Neural crest cell (in vitro differentiated cells): ENCODE measurements at places on chromosomes 16 and 17.

GRCh38 chr17:63956296-63956920 lies 16.3 kb downstream of the SCN4A start:
- no peak for DNase-seq

- no peak for DNase-seq
Observed at GRCh38 chr16:275786-276232, at the start of gene RGS11. Gene RGS11 (minus strand): TSS chr16:275944. CDS start chr16:275911, 33 bp downstream.

GRCh38 chr17:82380860-82381702 lies 9.5 kb downstream of the UTS2R start:
- no peak for DNase-seq

DNA sequence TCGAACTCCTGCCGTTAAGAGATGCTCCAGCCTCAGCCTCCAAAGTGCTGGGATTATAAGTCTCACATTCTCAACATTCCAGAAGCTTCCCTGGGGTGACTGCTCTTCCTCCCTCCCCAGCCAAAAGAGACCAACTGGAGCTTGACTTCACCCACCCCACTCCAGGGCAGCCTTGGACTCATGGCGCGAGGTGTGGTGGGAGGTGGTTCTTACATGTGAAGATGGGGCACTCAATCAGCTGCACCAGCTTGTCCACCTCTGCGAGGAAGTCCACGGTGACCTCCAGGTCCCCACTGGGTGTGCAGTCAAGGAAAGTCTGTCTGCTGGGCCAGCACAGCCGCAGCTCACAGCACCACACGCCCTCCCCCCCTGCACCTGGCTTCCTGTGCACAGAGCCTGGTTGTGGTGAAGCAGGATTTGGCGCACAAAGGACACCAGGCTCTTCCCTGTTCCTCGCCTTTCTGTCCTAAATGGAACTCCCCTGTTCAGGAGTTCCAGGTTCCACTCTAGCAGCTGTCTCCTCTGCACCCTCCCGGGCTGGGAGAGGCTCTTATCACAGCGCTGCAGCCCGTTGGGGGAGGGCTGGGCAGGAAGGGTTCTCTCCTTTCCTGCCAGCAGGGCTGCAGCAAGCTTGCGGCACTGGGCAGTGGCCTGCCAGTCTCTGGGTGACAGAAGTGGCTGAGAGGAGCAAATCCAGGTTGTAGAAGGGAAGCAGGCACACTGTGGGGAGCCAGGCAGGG lies 9.6 kb upstream of the MTSS2 start:
- DNase-seq = no peak

GRCh38 chr17:40173778-40174135 lies 3.5 kb upstream of the RAPGEFL1 start:
- DNase-seq = no peak

- DNase-seq = no peak
Observed at GRCh38 chr16:56774016-56774680, 44.2 kb downstream of the NUP93 start.

DNA sequence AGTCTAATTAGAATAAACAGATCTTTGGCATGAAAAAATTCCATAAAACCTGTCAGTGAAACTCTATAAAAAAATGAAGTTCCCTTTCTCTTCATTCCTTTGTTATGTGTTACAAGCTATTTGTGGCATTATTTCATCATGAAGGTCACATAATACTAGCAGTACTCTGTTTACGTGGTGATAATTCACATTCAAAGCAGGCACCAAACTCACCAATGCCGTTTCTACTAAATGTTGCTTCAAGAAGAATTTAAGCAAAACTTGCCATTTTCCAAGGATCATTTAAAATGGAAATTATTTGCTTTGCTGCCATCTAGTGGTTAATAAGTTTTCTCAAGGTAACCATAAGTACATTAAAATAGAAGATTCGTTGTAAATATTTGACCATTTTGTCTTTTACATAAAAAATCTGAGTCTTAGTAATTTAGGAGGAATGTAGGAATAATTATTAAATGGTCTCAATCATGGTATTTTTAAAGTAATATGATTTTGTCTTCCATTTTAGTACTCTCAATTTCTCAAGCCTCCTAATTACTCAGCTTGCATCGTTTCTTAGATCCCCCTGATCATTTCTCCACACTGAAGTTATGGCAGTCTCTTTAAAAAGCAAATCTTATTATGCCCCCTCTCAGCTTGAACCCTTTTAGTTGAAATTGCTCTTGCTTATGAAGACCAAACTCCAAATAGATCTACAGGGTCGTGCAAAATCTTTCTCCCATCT lies 80.8 kb downstream of the OMG start:
- no peak for DNase-seq

- DNase-seq = peak; percentile 5
Observed at GRCh38 chr16:71537643-71538042, 11.4 kb downstream of the CHST4 start.

- DNase-seq = no peak
Observed at GRCh38 chr16:89023151-89023551, 46.1 kb upstream of the CBFA2T3 start.

DNA sequence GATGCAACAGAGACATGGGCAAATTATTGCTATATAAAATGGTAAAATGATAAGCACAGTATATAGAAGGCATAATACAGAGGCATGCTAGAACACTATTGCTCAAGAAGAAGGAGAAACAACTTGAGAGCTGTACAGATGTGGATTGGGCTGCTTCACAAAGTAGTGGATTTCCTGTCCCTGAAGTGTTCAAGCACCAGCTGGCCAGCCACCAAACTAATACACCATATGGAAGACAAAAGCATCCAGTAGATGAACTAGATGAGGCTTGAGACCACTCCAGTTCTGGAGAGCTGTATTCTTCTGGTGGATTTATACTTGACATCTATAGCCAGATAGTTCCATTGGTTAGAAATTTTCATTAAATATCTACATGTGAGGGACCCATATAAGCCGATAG lies 134.1 kb upstream of the GNAO1 start:
- DNase-seq = no peak

GRCh38 chr17:21295036-21295952 lies 10.8 kb downstream of the MAP2K3 start:
- DNase-seq = no peak

GRCh38 chr17:80124351-80124981 lies 22.5 kb downstream of the EIF4A3 start:
- DNase-seq = peak; percentile 40

DNA sequence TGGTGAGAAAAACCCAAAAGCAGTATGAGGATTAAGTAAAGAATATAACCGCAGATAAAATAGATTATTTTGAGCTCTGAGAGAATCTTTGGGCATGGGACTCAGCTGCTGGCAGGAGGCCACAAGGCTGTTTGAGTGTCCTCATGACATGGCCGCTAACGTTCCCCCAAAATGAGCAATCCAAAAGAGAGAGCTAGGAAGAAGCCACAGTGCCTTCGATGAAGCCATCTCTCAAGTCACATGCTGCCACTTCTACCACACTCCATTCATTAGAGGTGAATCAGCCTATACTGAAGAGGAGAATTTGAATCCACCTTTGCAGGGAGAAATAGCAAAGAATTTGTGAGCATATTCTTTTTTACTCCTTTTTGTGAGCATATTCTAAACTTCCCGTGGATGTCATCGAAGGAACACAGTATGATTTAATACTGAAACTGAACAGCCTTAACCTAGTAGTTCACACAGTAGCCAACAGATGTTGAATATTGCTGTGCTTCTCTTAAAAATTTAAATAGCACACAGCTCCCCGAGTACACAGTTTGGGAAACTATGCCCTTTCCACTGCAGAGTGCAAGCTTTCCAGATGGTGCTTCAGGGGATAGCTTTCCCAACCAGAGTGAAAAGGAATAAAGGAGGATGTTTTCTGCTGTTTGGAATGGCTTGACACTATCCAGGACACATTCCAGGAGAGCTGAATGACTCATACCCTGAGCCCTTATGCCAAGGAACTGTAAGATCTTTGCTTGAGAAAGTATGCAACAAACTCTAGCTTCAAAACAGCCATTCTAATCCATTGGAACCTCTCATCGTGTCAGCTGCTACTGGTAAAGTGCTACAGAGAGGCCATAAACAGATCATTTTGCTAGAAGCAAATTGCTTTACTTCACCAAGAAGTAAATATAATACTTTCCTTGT lies 33.9 kb downstream of the ANKFY1 start:
- no peak for DNase-seq

DNA sequence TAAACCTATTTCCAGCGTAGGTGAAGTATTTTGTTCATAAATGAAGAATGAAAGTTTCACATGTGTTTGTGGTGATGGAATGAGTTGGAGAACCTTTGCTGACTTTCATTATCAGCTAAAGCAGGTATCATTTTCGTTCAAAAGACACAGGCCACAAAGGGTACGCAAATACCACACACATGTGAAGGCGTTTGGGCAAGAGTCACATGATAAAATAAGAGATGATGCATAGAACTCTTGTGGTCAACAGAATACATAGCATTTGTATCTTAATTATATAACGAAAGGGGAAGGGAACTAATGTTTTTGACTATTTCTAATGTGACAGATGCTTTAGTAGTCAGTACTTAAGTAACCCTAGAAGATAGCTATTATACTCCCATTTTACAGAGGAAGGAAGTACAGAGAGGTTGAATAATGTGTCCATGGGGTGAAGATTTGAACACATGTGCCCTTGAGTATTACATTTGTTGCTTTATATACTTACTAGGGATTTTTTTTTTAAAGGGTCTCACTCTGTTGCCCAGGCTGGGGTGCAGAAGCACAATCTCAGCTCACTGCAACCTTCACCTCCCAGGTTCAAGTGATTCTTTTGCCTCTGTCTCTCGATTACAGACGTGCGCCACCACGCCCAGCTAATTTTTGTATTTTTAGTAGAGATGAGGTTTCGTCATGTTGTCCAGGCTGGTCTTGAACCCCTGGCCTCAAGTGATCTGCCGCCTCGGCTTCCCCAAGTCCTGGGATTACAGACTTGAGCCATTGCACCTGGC lies 4.8 kb downstream of the RPA1 start:
- no peak for DNase-seq

DNA sequence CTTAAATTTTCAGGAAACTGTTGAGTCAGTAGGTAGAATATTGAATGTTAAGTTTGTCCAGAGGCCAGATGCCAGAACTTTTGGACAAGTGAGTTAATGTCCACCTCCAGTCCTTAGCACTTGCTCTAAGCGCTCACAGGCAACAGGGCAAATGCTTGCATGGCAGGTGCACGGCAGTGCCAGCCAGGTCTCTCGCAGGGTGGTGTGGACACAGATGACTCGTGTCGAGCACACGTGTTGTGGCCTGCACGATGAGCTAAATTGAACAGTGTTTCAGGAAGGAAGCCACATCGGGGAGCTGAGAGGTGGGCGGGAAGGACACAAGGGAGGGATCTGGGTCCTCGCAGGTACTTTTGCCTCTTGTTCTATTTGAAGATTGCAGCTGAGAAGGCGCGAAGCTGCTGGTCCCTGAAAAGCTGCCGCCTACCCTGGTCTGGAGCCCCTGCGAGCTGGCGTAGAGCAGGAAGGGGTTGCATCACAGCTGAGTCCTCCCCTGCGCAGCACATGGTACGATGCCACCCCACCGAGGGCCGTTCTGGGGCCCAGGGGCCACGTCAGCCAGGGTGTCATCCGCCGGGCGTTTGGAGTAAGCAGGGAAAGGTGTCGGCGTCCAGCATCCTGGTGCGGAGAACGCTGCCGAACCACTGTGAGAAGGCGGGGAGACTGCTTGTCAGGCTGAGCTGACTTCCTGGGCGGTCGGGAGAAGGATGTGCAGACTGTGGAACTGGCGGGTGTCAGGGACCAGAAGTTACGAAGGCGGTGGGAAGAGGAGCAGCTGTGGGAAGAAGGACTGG lies 6.3 kb downstream of the RAB40C start:
- no peak for DNase-seq

DNA sequence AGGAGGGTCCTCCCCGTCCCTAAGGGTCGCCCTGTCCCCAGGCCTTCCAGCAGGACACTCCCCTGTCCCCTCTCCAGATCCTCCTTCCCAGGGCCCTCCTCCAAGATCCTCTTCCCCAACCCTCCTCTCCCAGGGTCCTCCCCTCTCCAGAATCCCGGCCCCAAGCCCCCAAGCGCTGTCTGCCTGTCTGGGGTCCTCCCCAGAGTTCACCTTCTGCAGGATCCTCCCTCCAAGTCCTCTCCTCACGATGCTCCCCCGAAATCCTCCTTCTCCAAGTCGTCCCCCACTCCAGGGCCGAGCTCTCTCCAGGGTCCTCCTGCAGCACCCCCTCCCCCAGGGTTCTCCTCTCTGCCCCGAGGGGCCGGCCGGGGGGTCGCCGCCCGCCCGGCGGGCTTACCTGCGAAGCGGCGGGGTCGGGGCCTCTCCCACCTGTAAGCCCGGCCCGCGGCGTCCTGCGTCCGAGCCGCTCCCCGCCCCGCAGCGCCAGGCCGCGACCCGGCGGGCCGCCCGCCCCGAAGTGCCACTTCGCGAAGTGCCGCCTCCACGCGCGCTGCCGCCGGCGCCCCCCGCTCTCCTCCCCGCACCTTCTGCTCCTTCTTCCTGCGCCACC lies 678 bp upstream of the BAIAP2 start:
- no peak for DNase-seq

GRCh38 chr17:59751955-59752413 lies 44.5 kb downstream of the VMP1 start:
- DNase-seq = no peak

GRCh38 chr17:32807577-32807976 lies 69.3 kb downstream of the MYO1D start:
- DNase-seq = no peak

- peak; percentile 27 for DNase-seq
Observed at GRCh38 chr17:37650419-37651003, 7.3 kb upstream of the DDX52 start.

GRCh38 chr17:17107281-17107680 lies 65.0 kb downstream of the MPRIP start:
- no peak for DNase-seq

DNA sequence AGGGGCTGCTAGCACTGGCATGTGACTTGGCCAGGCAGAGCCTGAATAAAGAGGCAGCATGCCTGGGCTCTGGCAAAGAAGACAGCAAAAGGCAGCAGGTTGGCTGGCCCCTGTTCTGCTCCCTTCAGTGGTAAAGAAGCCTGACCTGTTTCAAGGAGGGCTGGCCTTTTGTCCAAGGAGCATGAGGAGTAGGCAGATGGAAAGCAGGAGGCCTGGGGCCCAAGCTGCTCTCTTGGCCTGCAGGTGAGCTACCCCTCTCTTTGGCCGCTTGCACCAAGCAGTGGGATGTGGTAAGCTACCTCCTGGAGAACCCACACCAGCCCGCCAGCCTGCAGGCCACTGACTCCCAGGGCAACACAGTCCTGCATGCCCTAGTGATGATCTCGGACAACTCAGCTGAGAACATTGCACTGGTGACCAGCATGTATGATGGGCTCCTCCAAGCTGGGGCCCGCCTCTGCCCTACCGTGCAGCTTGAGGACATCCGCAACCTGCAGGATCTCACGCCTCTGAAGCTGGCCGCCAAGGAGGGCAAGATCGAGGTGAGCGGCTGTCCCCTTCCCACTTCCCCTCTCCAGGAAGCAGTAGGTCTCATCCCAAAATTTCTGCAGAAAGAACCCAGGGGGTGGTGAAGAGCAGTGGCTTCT lies 8.0 kb downstream of the TRPV2 start:
- DNase-seq = no peak

- DNase-seq = no peak
Observed at GRCh38 chr17:56177361-56177760, 24.1 kb downstream of the ANKFN1 start.
